ENCODE measurements at places on chromosomes 12 and 14.

- no peak for DNase-seq
Observed at GRCh38 chr12:26298785-26299621, 103.6 kb downstream of the SSPN start.

GRCh38 chr12:29133680-29134079 lies 15.4 kb upstream of the FAR2 start:
- no peak for DNase-seq

GRCh38 chr12:69821032-69821455 lies 4.0 kb upstream of the MYRFL start:
- DNase-seq = no peak

DNA sequence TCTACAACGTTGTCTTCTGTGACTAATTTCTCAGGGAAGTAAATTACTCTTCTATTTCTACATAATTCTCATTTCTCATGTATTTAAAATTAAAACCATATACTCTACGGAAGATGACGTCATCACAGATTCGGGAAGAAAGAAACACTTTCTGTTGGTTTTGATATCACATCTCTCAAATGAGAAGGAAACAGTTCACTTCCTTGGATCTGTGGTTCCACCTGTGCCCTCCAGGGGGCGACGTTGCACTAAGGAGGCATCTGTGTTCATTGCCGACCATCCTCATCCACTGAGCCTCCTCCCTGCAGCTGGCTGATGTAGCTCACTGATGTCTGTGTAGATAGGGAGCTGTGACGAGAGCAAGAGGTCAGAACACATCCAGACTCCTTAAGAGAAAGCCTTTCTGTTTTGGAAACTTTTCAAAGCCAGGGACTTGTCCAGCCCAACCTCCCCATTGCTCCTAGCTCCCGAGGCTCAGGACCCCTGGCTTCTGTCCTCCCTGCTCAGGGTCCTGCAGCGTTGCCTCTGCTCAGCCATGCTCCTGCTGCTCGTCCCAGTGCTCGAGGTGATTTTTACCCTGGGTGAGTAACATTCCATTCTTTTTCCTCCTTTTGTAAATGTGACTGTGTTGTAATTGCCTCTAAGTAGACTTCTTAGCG lies 172.7 kb upstream of the OR4E1 start:
- no peak for DNase-seq

- no peak for DNase-seq
Observed at GRCh38 chr14:94844593-94845152, 74.8 kb upstream of the GSC start.

- no peak for DNase-seq
Observed at GRCh38 chr12:104282109-104282508, 21.4 kb upstream of the EID3 start.

DNA sequence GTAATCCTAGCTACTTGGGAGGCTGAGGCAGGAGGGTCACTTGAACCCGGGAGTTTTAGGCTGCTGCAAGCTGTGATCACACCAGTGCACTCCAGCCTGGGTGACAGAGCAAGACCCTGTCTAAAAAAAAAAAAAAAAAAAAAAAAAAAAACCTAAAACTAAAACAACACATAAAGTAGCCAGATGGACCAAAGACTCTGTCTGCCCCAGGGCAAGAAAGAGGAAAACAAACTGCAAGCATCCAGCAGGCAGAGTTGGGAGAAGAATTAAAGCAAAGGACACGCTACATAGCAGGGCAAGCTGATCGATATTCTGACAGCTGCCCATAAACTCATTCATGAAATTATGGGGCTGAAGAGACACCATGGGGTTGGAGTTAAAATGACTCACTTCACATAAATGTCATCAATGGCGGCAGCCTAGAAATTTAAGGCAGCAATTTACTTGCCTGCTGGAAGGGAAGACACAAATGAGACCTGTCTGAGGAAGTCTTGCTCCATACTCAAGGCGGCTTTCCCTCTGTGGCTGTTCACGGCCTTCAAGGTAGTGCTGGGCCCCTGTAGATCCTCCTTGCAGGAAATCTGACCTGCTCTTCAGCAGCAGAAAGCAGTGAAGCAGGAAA lies 259.1 kb upstream of the FKBP4 start:
- DNase-seq = no peak

DNA sequence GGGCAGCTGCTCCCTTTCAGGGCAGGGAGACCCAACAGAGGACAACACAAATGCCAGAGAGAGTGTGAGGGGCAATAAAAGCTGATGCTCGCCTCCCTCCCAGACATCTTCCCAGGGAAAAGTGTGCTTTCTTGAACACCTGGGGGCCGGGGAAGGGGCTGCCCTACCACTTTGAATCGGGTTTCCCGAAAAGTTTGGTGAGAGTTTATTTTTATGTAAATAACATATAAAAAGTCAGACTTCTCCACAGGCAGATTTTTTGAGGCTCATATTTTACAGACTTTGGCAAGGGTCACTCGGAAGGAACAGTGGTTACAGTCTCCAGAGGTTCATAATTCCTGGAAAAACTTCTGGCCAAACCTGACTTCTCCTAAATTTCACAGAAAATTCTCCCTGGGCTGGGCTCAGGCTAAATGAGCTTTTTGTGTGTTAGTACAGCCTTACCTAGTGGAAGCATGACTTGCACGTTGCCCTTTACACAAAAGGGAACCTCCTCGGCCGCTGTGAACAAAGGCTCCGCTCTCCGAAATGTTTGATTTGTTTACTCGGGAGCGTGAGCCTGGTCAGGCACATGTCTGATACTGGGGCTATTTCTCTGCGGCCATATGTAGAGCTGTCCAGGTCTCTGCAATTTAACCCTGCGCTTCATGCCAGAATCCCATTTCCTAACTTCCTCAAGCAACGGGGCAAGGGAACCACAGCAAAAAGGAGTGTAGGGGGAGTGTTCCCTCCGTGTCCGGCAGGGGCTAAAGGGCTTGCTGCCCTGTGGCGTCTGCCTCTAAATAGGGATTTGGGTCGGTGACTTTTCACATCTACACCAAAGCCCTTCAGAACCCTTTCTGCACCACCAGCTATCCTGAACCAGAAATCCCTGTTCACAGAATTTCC lies 3.4 kb downstream of the RTL1 start:
- no peak for DNase-seq

- no peak for DNase-seq
Observed at GRCh38 chr14:71803539-71804260, 128.5 kb upstream of the RGS6 start.

Measured in cortex of kidney (tissue), 1 donor.